ENCODE measurements at places on chromosomes 7 and 10. TPM values are rescaled to one million over a fixed set of nuclear protein-coding genes. Genes with fewer than 3 reads are reported as not detected.

GRCh38 chr7:149719912-149720335 lies 53.5 kb downstream of the ZNF467 start:
- H3K4me1 ChIP-seq, result no peaks in the 10 kb centered on the region
- no peak for DNase-seq
- H3K27ac ChIP-seq, result no peak overlapping the region
- H3K36me3 ChIP-seq, result no peaks in the 10 kb centered on the region
- H3K27me3 ChIP-seq, result no peaks in the 10 kb centered on the region

GRCh38 chr10:74981831-74982633 lies 129.4 kb upstream of the SAMD8 start:
- no peak overlapping the region for H3K4me3 ChIP-seq
- H3K36me3 ChIP-seq, result no peaks in the 10 kb centered on the region
- H3K27ac ChIP-seq, result peak overlapping the region; percentile 44
- no peak for DNase-seq
- no peaks in the 10 kb centered on the region for H3K27me3 ChIP-seq
- H3K4me1 ChIP-seq, result peaks cover 3% of the 10 kb centered on the region

DNA sequence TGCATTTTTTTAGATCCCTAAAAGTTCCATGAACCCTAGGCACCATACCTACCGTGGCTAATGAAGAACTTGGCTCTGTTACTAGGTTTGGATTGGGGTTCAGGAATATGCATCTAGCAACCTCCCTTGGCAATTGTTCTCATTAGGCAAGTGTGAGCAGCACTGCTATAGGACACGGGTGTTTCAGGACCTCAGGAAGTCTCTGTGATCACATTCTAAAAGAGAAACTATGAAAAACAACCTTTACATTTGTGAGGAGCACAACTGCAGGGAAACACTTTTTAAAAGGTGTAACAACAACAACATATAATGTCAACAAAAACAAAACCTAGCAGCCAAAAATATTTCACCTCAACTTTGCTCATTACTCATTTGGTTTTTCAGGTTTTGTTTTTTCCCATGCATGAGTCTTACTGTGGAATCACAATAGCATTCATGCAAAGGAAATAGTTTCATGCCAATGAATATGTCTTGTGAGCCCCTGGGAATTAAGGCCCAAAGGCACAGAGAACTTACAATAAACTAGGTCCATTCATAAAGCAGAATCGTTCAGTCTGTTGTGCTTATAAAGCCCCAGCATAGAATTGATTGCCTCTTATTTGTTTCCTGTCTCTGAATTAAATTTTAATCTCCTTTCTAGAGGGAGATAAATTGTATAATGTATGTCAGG lies 255.7 kb upstream of the DGKB start:
- H3K4me3 ChIP-seq, result no peak overlapping the region
- peak overlapping the region; percentile 47 for H3K27ac ChIP-seq
- no peaks in the 10 kb centered on the region for H3K36me3 ChIP-seq
- no peak for DNase-seq

DNA sequence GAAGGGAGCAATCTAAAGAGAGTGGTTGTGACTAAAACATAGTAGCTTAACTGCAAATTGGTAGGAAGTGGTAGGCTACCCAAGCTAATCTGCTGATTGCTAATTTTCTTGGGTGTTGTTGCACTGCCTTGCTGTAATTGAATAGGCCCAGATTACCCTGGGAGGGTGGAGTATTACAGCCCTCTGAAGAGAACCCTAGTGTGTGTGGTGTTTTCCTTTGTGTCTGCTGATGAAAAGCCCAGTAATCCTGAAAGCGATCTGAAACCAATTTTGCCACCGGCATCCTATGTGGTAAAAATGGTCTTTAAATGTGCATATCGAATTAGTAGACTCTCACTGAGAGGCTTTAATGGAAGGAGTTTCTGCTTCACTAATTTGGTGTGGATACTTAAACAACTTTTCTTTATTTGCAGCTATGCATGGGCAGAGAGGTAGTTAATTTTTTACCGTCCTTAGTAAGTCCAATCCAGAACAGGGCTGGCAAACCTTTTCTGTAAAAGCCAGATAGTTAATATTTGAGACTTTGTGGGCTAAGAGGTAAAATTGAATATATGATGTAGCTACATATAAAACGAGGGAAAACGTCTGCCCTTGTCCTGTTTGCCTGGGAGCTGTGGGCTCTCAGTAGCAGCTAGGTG lies 92.5 kb downstream of the CSTF2T start:
- no peak overlapping the region for H3K4me3 ChIP-seq
- H3K4me1 ChIP-seq, result no peaks in the 10 kb centered on the region

Gene FXYD4
- total RNA-seq, result not detected

DNA sequence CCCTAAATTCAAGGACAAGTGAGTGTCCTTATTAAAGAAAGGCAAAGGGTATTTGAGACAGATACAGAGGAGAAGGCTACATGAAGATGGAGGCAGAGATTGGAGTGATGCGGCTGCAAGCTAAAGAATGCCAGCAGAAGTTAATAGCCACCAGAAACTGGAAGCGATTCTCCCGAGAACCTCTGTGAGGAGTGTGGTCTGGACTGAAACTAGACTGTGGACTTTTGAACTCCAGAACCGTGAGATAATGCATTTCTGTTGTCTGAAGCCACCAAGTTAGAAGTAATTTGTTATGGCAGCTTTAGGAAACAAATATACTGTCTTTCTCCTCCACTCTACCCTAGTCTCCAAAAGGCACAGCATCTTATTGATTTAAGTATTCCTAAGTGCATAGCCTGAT lies 80.3 kb upstream of the CREB5 start:
- H3K36me3 ChIP-seq, result no peaks in the 10 kb centered on the region
- no peaks in the 10 kb centered on the region for H3K4me1 ChIP-seq
- no peak overlapping the region for H3K4me3 ChIP-seq
- no peak for DNase-seq
- H3K27me3 ChIP-seq, result no peaks in the 10 kb centered on the region

- H3K27me3 ChIP-seq, result no peaks in the 10 kb centered on the region
- DNase-seq, result no peak
- no peak overlapping the region for H3K27ac ChIP-seq
- no peaks in the 10 kb centered on the region for H3K36me3 ChIP-seq
These were observed 91.8 kb upstream of the KCNIP2 start for GRCh38 chr10:101935431-101935830.

DNA sequence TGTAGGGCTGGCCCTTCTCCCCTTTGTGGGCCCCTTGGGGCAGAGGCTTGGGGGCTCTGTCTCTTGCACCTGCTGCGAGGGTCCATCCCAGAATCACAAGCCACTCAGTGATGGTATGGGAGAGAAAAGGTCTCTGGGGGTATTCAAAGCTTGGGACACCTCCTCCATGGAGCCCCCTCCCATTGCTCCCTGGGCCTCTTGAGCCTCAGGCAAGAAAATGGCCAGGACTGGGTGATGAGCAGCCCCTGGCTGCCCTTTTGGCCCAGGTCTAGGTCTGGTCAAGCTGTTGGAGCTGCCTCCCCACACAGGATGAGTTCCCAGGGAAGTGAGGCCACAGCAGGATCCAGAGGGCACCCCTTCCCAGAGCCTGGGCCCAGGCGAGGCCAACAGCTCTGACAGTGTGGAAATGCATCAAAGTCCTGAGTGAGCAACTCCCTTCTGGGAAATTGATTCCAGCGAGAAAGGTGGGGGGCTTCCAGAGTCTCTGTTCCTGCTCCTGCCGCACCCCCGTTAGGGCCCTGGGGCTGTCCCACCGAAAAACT lies 3.4 kb upstream of the MYL7 start:
- no peak overlapping the region for H3K4me3 ChIP-seq
- H3K27ac ChIP-seq, result no peak overlapping the region
- no peak for DNase-seq

GRCh38 chr10:3090914-3091787 lies 23.8 kb downstream of the PFKP start:
- H3K27me3 ChIP-seq, result no peaks in the 10 kb centered on the region
- peak overlapping the region; percentile 48 for H3K27ac ChIP-seq
- no peak overlapping the region for H3K4me3 ChIP-seq
- H3K4me1 ChIP-seq, result peaks cover 6% of the 10 kb centered on the region
- H3K36me3 ChIP-seq, result no peaks in the 10 kb centered on the region

GRCh38 chr10:4073912-4074311 lies 288.9 kb upstream of the KLF6 start:
- no peaks in the 10 kb centered on the region for H3K36me3 ChIP-seq
- no peaks in the 10 kb centered on the region for H3K27me3 ChIP-seq
- no peak for DNase-seq
- H3K27ac ChIP-seq, result no peak overlapping the region

DNA sequence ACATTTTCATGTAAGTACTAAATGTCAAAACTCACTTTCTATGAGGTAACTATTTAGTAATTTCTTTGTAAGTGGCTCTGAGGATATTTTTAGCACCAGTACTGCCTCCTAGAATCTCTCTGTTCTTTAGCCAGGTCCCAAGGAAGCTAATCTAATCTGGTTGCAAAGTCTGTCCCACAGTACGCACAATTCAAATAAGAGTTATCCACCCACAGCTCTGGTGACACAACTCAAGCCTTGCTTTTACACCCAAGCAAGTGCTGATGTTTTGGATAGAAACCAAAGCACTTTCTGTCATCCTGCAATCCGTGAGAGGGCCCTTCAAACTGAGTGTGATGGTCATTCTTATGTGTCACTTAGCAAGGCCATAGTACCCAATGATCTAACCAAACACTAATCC lies 14.5 kb downstream of the GIMAP5 start:
- no peaks in the 10 kb centered on the region for H3K4me1 ChIP-seq
- no peak for DNase-seq
- H3K4me3 ChIP-seq, result no peak overlapping the region
- H3K27ac ChIP-seq, result no peak overlapping the region

GRCh38 chr10:132156382-132156781 lies 30.4 kb upstream of the DPYSL4 start:
- H3K27me3 ChIP-seq, result no peaks in the 10 kb centered on the region
- H3K4me3 ChIP-seq, result no peak overlapping the region
- no peaks in the 10 kb centered on the region for H3K4me1 ChIP-seq
- no peak overlapping the region for H3K27ac ChIP-seq
- no peaks in the 10 kb centered on the region for H3K36me3 ChIP-seq

Gene NKX1-2
- not detected for total RNA-seq

GRCh38 chr7:34070511-34071323 lies 165.4 kb downstream of the BMPER start:
- DNase-seq, result no peak
- H3K27ac ChIP-seq, result no peak overlapping the region
- no peak overlapping the region for H3K4me3 ChIP-seq
- H3K4me1 ChIP-seq, result no peaks in the 10 kb centered on the region

DNA sequence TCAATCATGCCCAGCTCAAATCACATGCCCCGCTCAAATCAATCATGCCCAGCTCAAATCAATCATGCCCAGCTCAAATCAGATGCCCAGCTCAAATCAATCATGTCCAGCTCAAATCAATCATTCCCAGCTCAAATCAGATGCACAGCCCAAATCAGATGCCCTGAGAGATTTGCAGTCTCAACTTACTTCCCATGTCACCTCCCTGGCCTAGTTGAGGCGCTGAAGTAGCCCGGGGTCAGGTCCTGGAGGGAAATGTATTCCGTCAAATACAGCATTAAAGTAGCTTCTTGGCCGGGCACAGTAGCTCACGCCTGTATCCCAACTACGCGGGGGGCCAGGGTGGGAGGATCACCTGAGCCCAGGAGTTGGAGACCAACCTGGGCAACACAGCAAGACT lies 15.7 kb upstream of the PRKAR1B start:
- no peak overlapping the region for H3K4me3 ChIP-seq
- H3K36me3 ChIP-seq, result no peaks in the 10 kb centered on the region
- H3K27me3 ChIP-seq, result no peaks in the 10 kb centered on the region
- no peak overlapping the region for H3K27ac ChIP-seq
- DNase-seq, result no peak
- H3K4me1 ChIP-seq, result no peaks in the 10 kb centered on the region

DNA sequence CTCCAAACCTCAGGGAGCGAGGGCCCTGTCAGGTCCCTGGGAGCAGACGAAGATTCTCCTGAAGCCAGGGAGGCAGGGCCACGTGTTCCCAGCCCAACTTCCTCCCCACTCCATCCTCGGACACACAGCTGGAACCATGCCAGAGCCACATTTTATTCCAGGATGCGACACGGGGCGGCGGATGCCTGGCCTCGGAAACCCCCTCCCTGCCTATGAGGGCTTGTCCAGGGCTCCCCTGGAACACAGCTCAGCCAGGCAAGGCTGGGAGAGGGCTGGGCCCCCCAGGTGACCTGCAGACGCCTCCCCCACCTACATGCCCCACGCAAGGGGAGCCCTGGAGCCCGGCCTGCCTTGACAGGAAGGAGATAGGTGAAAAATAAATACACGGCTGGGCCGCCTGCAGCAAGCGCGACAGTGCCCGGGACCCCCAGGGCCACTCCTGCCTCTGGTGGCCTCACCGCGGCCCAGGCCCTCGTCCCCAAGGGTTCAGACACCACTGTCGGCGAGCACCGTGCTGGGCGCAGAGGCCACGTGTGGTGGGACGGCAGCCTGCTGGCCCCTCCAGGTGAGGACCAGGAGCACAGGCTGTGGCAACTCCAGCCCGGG lies 21.5 kb downstream of the GET4 start:
- no peak overlapping the region for H3K4me3 ChIP-seq
- no peaks in the 10 kb centered on the region for H3K4me1 ChIP-seq
- no peak overlapping the region for H3K27ac ChIP-seq

Gene OR9A2
- not detected for total RNA-seq

- no peak overlapping the region for H3K4me3 ChIP-seq
- no peaks in the 10 kb centered on the region for H3K27me3 ChIP-seq
- no peaks in the 10 kb centered on the region for H3K4me1 ChIP-seq
- DNase-seq, result no peak
- H3K27ac ChIP-seq, result no peak overlapping the region
These were observed 199.9 kb upstream of the AHR start for GRCh38 chr7:17098515-17098914.

DNA sequence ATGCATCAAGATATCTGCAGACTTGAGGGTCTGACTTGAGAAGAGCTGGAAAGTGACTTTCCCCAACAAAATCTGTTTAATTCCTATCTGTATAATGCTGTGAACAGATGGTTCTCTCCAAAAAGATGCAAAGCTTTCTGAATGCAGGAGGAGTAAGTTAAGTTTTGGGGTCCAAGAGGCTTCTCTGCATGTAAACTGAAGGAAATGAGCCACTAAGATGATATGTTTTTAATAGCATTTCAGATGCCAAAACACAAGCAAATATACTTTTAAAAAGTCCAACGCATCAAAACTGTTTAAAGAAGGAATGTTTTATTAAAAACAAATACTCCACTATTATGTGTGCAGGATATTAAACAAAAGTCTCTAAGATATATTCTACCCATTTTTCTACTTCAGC lies 137.0 kb downstream of the STRA8 start:
- no peak overlapping the region for H3K27ac ChIP-seq
- H3K4me3 ChIP-seq, result no peak overlapping the region
- H3K27me3 ChIP-seq, result no peaks in the 10 kb centered on the region
- DNase-seq, result no peak

DNA sequence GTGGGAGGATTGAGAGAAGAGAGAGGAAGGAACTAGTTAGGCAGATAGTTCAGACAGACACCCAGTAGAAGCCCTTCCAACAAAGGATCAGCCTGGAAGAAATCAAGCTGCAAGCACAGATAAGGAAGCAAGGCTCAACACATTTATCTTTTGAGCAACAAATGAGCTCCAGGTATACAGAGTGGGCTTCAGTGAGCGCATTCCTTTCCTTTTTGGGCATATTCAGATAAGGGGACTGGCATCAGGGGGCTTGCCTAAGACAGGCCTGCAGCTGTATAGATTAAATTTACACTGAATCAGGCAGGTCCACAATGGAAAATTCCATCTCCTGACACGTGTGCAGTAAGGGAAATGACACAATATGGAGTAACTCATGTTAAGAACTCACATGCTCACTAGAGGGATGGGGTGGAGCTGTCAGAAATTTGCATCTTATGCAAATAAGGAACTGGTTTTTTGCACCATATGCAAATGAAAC lies 147.2 kb downstream of the AKR1D1 start:
- no peaks in the 10 kb centered on the region for H3K4me1 ChIP-seq
- no peaks in the 10 kb centered on the region for H3K36me3 ChIP-seq
- no peak overlapping the region for H3K4me3 ChIP-seq
- H3K27me3 ChIP-seq, result no peaks in the 10 kb centered on the region

Gene CRTAC1
- total RNA-seq, result 0.29 TPM

Gene C1GALT1
- 41.6 TPM for total RNA-seq

Gene AOAH
- total RNA-seq, result 6.4 TPM

Gene MYO3A
- total RNA-seq, result not detected

Gene NPSR1
- not detected for total RNA-seq

All from uterus (tissue), 4 donors.